ENCODE measurements at places on chromosomes 5 and 9. TPM values are rescaled to one million over a fixed set of nuclear protein-coding genes. Genes with fewer than 3 reads are reported as not detected.

DNA sequence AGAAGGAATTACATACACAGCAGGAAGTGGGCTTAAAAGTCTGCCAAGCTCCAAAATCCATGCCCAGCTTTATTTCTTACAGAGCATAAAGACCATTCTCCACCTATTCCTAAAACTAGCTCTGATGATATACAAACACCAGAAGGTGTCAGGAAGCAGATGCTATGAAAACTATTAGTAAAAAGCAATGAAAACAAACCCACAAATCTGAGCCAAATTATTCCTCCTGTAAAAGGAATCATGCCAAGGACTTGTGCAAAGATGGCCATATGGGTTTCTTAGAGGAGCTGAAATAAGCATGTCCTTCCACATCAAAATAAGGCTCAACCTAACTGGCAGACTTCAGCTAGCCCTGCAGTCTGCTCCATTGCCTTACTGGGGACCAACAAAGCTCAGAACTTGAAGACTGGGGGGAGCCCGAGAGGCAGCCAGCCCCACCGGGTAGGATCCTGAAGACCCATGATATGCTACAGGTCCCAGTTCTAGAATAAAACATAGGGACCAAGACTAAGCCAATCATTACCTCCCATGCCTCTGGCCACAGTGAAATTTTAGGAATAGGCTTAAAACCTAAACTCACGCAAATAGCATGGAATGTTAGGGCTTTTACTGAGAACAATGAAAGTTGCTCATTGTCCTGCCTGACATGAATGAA lies 42.8 kb upstream of the GABRP start:
- DNase-seq = no peak

FYB1 gene
- 0.01 TPM for polyA plus RNA-seq

FAM169A gene
- polyA plus RNA-seq = not detected

- DNase-seq = no peak
These were observed 11.5 kb upstream of the PITX1 start for GRCh38 chr5:135045488-135045887.

DNA sequence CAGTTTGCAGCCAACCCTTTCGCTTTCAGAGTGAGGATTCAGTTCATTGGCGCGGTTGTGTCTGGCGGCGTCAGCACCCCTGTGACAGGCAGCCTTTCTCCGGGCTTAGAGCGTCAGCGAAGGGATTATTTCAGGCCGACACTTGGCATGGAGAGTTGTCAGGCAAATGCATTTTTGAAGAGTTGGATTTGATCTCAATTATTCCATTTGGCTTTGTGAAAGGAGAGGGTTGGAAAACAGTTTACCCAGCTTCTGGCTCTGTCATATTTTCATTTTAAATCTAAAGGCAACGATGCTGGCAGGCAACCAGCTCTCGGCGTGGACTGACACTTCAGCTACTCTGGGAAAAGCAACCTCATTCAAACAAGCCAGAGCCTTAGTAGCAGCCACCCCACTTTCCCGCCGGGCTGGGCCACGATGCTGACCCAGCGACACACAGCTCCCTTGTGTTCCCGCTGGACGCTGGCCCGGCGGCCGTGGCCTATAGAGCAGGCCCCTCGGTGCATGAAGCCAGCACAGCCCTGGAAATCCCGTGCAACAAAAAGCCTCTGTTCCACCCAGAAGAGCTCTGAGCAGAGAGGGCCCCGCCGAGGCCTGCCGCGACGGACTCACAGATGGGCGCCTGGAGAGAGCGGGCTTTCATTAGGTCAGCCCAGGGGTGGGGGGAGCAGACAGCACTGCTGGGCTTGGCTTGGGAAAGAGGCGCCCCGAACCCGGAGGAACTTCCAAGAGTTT lies 28.9 kb upstream of the LPCAT1 start:
- no peak for DNase-seq

GRCh38 chr5:55327281-55327680 lies 19.5 kb downstream of the MTREX start:
- no peak for DNase-seq

GRCh38 chr5:27598576-27598975 lies 560.2 kb upstream of the CDH9 start:
- no peak for DNase-seq

CBY3 gene
- not detected for polyA plus RNA-seq

DNA sequence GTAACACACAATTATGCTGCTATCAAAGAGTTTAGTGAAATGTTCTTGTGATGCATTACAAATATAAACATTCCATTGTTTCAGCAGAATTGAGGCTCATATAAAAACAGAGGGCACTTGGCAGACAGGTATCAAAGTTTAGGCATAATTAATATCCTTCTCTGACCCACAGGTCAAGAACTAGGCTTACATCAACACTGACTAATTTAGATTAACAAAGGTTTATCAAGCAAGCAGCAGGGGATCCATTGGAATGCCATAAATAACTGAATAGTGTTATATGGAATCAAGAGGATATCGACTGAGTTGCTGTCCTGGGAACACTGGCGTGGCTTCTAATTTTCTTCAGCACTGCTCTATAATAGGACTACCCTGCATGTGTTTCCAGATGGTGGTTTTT lies 414.5 kb upstream of the ARRDC3 start:
- DNase-seq = no peak

TLE1 gene
- polyA plus RNA-seq = 42.8 TPM

PTPA gene
- 159 TPM for polyA plus RNA-seq

- no peak for DNase-seq
These were observed 29.3 kb downstream of the SLC6A7 start for GRCh38 chr5:150219142-150219541.

- DNase-seq = no peak
These were observed 173.5 kb downstream of the C5orf15 start for GRCh38 chr5:133794771-133795415.

- no peak for DNase-seq
These were observed 47.0 kb upstream of the HOMER1 start for GRCh38 chr5:79560771-79561524.

- no peak for DNase-seq
These were observed 163.6 kb upstream of the RORB start for GRCh38 chr9:74333384-74334032.

DNA sequence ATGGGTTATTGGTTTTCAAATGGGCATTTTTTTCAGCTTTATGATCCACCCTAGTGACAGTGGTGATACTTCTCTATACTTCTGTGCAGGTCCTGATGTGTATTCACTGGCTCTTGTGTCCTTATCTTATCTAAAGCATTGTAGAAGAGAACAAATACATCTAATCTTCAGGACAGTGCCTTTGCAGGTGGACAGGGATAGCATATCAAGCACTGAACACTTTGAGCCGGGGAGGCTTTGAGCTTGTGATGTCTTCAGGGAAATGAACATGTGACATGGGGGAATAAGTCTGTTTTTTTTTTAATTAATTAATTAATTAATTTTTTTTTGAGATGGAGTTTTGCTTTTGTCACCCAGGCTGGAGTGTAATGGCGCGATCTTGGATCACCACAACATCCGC lies 115.5 kb upstream of the KLF4 start:
- no peak for DNase-seq

DAB2 gene
- 177 TPM for polyA plus RNA-seq

DNA sequence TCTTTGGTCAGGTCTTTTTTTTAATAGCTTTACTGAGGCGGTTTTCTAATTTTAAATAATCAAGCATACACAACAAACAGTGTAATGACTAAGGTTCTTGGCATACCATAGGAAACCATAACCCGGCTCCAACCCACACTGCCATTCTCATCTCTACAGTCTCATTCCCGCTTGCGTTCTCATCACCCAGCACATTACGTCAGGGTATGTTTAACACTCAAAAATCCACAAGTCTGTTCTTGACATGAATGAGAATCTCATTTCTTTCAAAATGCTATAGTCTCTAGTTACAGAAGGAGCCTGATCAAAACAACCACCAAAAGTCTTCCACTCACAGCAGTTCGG lies 505 bp downstream of the C5orf34 start:
- peak; percentile 51 for DNase-seq

DNA sequence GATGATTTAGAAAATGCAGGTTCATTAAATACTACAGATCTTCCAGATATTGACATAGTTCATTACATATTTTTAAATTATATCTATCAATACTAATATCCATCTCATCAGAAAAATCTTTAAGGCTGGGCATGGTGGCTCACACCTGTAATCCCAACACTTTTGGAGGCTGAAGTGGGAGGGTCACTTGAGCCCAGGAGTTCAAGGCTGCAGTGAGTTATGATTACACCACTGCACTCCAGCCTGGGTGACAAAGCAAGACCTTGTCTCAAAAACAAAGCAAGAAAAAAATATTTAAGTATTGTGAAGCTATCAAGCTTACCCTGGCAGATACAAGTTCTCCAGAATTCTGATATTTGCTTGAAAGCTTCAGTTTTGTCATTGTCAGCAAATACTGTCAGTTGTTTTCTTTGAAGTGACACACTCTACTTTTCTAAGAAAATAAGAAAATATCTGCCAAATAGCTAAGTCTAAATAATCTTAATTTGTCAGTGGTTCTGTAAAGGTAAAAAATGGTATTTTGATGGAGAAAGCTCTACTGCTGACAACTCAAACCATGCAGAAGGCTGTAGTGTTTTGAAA lies 14.9 kb downstream of the LYRM7 start:
- DNase-seq = no peak

GABRA6 gene
- polyA plus RNA-seq = not detected
